ENCODE measurements at places on chromosomes 5 and 9.

DNA sequence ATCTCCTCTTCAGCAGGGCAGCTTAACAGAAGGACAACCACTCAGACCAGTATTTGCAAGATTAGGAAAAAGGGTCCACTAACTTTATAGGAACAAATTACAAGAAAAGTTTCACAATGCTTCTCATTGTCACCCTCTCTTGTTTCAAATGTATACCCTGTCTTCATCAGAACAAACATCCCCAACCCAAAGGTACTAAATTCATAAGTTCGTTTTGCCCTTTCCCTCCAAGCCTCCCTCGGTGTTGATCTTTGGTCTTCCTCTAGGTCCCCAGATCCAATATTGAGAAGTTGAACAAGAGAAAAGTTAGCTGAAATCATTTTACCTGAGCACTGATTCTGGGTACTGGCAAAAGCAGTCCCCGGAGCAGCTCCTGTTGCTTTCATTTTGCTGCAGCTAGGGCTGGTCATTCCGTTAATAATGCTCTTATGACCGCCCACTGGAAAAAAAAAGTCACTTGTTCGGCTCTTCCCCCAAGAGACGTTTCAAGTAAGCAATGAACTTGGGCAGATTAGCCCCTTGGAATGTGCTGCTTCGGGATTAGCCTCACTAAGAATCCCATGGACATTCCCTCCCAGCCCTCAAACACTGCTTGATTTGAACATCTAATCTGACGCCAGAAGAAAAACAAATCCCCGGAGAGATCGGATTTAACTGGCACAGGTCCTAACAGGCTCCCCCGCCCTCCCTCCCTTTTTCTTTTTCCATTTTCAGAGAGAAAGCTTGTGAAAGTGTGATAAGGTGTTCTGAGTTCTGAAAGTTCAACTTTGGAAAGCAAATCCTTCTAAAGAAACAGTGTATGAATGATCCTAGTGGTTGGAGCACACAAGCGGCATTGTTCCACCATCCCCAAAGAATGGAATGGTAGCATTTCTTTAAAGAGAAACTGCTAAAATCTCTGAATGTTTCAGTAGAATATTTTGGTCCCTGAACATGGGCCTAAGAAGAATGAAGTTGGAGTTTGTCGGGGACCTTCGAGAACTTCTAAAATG is 252.5 kb downstream of the TRPM3 start:
- DNase-seq, result no peak

- DNase-seq, result no peak
These were observed 6.2 kb upstream of the TCERG1 start for GRCh38 chr5:146440870-146441495.

- no peak for DNase-seq
These were observed 272.8 kb downstream of the DENND1A start for GRCh38 chr9:123657099-123657498.

- no peak for DNase-seq
These were observed 273.9 kb downstream of the GADD45G start for GRCh38 chr9:89878687-89879086.

DNA sequence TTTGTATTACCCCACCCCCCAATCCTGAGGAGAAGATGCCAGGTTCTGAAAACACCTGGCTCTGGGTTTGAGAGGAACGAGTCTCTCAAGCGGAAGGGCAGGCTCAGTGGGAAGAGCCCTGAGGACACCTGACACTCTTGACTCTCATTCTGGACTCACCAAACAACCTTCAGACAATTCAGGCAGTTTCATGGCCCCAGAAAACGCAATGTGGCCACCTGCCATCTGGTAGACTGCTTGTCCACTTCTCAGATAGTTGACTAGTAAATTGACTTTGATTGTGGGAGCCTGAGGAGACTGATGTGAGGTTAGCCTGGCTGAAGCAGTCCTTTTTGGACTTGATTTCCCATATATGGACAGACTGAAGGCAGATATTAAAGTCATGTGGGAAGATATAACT is 117.5 kb upstream of the FSTL4 start:
- no peak for DNase-seq

DNA sequence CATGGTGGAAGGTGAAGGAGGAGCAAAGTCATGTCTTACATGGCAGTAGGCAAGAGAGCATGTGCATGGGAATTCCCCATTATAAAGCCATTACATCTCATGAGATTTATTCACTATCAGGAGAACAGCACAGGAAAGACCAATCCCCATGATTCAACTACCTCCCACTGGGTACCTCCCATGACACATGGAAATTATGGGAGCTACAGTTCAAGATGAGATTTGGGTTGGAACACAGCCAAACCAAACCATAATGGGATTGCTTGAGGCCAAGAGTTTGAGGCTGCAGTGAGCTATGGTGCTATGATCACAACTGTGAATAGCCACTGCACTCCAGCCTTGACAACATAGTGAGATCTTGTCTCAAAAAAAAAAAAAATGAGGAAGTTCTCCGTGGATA is 581.8 kb downstream of the TAF11L14 start:
- no peak for DNase-seq

GRCh38 chr5:150137168-150137957 is 18.3 kb downstream of the PDGFRB start:
- no peak for DNase-seq

GRCh38 chr5:76469656-76470290 is 66.7 kb downstream of the IQGAP2 start:
- DNase-seq, result no peak

DNA sequence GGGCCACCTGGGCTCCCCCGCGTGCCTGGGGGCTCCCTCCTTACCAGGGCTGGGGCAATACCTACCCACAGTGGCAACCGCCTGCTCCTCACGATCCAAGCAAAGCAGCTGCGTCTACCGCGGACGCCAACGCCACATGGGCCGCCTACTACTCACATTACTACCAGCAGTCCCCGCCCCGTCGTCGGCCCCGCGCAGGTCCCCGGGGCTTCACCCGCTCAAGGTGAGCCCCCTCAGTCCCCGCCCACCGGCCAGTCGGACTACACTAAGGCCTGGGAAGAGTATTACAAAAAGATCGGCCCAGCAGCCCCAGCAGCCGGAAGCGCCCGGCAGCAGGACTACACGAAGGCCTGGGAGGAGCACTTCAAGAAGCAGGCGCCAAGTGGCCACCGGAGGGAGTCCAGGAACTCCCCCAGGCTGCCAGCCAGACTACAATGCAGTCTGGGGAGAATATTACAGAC is 106.0 kb upstream of the MTAP start:
- no peak for DNase-seq

DNA sequence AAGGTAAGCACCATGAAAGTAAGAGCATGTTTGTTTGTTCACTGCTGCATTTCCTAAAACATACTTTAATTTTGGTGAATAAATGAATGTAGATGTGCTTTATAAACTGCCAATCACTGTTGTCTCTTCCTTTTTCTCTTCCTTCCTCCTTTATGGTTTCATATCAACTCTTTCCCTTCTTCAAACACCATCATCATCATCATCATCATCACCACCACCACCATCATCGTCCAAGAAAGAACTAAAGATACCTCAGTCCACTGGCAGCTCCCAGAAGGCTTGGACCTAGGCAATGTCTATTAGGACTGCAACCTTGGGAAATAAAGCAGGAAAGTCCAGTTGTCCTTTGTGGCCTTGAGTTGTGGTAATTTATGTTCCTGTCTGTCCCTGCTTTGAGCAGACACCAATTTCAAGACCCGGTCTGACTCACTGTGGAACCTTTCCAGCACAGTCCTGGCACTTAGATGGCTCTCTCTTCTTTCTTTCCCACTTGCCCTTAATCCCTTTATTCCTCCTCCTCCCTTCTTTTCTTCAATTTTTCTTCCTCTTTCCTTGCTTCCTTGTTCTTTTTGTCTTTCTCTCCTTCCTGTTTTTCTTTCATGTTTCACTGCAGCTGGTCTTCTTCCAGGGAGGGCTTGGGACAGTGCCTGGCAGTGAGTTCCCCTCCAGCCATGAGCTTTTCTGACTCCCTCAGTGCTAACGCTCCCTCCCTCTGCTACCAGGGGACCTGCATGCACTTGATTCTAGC is 99.3 kb downstream of the ANGPTL2 start:
- no peak for DNase-seq

DNA sequence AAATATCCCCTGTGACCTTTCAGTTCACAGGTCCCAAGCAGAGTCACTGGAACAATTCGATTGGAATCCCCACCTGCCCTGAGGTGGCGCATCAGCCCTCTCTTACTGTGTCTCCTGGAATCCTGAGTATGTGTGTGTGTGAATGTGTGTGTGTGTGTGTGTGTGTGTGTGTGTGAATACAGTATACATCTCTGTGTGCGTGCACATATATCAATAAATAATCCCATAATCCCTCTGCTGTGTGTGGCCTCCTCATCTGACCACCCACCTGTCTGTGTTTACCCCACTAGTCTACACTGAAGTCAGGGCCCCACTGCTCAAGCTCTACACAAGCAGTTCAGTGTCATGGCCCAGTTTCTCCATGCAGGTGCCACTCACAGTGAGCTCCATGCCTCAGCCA is 187.4 kb downstream of the ERCC6L2 start:
- no peak for DNase-seq

GRCh38 chr9:121383715-121384114 is 13.7 kb upstream of the STOM start:
- no peak for DNase-seq

DNA sequence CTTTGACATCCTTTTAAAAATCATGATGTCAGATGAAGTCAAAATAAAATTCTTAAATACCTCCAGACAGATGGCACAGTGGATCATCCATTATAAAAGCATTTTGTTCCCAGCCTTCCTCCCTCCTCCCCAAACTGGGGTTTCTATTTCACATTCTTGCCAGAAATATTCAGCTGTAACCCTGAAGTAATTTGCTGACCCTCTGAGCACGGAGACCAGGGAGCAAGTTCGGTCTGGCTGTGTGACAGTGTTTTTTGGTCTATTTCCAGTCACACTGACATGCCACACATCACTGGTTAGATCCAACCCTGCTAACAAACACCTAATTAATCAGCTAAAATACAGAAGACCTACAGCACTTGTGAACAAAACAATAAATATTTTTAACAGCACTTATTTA is 126.2 kb upstream of the DMRT1 start:
- no peak for DNase-seq

DNA sequence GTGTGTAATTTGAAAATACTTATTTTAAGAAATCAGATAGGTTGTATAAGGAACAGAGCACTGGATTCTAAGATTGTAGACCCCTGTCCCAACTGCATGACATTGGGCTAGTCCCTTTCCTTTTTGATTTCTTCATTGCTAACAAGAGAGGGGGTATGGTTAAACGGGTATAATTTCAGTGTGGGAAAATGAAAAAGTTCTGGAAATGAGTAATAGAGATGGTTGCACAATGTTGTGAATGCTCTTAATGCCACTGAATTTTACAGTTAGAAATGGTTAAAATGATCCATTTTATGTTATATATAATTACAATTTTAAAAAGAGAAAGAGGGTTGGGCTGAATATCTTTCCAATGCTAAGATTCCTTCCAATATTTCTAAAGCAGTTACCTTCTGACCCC is 103.3 kb upstream of the LHFPL2 start:
- no peak for DNase-seq

DNA sequence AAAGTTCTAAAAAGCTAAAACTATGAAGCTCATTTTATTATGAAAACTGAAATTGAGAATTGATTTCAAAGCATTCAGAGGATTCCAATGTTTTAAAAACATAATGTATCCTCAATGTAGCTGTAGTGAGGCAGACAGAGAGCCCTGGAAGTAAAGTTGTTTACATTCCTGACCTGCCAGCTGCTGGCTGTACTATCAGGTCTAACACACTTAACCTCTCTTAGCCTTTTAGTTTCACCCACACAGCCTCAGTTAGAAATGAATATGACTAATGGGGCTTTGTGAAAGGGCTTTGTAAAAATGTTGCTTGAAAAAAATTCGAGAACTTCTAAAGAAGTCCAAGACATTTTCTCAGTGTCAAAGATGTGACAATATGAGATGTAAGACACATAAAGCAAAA is 122.6 kb downstream of the FBXL17 start:
- no peak for DNase-seq

DNA sequence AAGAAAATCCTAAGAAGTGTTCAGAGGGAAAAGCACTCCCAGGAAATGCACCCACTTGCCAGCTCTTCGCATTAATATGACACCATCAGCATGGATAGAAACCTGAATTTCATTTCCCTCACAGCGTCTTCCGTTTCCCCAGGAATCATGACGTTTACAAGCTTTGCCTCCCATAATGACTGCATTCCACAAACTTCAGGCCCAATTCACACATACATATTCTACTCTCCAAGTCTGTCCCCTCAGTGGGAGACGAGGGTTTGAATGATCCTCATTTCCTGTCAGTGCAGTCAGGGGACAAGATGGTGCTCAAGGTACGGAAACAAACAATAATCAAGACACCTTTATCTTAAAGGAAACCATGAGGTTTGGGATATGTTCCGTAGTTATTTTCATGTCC is 44.9 kb upstream of the MAN2A1 start:
- DNase-seq, result no peak

DNA sequence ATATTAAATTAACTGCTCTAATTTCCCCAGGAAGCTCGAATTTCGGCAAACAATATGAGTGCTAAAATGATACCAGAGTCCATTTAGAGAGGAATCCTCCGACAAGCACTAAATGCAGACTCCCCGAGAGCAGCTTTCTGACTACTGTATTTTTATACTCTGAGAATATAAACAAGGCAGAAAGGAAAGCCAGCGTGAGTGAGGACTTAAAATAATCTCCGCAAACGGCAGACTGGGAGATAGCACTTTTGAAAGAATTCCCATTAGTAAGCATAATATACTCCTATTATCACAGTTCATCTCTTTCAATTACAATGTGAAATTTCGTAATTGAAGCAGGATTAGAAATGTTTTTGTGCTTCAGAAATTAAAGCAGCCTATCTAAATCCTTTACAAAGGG is 269.4 kb upstream of the PANK3 start:
- DNase-seq, result no peak

DNA sequence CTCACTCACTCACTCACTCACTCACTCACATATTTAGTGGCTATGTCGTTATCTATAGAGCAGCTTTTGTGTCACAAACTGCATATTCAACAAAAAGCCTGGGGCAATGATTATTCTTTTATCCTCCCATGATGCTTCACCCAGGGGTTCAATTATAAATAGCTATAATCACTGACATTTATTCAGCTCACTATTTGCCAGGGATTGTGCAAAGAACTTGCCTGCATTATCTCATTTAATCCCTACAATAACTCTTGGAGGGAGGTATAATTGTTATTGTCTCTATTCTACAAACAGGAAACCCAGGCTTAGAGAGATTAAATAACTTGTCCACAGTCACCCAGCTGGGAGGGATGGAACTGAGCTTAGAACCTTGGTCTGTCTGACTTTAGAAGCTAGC is 298.0 kb upstream of the MSX2 start:
- DNase-seq, result no peak

DNA sequence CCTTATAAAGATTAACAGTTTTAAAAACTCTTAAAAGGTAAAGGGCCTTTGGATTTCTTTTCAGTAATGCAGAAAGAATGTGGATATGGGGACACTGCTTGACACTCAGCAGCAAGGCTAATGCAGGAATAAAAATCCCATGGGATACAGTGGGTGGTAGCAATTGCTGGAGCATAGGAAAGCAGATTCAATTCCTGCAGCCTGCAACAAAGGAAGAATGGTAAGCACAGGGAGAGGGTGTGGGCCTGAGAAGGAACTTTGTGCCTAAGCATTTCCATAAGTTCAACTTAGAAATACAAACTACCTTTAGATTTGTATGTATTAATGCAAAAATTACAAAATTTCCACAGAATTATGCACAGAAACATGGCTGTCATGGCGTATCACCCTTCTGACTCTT is 65.8 kb upstream of the CDK5RAP2 start:
- DNase-seq, result no peak

Measured in GM20000 (cell line).